ENCODE measurements at places on chromosomes 11 and 22.

GRCh38 chr11:12114193-12115033 lies 4.0 kb downstream of the MICAL2 start:
- no peak for DNase-seq

GRCh38 chr11:45343444-45343843 lies 57.3 kb upstream of the SYT13 start:
- no peak for DNase-seq

GRCh38 chr11:70551351-70552166 lies 153.2 kb downstream of the CTTN start:
- DNase-seq, result no peak

- DNase-seq, result no peak
Measured at GRCh38 chr11:20017320-20017719, 143.0 kb downstream of the DBX1 start.

DNA sequence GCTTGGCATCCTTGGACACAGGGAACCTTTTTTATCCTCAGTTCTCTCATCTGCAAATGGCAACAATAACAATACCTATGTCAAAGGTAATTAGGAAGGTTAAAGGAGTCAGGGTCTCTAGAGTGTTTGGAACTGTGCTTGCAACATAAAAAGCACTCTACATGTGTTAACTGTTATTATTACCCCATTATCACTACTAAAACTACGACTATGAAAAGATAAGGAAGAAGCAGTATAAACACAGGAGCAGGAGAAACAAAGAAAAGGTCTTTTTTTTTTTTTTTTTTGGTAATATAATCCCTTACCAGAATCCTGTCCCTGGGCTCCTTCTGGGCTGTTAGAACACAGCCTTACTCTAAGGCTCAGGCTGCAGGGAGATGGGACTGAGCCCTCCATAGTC lies 348.2 kb downstream of the CADM1 start:
- DNase-seq, result no peak

- peak; percentile 7 for DNase-seq
Measured at GRCh38 chr11:11841116-11841722, 553 bp upstream of the USP47 start.

GRCh38 chr11:112886434-112887370 lies 74.5 kb upstream of the NCAM1 start:
- no peak for DNase-seq

- no peak for DNase-seq
Measured at GRCh38 chr11:76644591-76644990, 26.0 kb downstream of the LRRC32 start.

- DNase-seq, result no peak
Measured at GRCh38 chr22:31544481-31545480, 48.4 kb downstream of the SFI1 start.

GRCh38 chr11:11391796-11392463 lies 38.9 kb upstream of the CSNK2A3 start:
- DNase-seq, result no peak

DNA sequence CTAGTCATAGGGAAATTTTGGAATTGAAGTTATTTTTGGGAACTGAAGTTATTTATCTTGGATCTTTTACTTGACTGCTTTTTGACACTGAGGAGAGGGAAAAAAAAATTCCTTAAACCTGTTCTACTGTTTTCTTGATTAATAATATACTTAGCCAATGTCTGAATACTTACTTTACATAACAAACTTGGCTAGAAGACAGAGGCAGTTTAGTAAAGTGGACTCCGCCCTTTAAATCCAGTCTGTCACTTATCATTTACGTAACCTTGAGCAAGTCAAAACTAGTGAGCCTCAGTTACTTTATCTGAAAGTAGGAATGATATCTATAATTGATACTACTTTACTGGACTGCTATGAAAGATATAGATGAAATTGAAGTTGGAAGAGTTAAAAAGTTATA lies 19.5 kb downstream of the CTSC start:
- no peak for DNase-seq

DNA sequence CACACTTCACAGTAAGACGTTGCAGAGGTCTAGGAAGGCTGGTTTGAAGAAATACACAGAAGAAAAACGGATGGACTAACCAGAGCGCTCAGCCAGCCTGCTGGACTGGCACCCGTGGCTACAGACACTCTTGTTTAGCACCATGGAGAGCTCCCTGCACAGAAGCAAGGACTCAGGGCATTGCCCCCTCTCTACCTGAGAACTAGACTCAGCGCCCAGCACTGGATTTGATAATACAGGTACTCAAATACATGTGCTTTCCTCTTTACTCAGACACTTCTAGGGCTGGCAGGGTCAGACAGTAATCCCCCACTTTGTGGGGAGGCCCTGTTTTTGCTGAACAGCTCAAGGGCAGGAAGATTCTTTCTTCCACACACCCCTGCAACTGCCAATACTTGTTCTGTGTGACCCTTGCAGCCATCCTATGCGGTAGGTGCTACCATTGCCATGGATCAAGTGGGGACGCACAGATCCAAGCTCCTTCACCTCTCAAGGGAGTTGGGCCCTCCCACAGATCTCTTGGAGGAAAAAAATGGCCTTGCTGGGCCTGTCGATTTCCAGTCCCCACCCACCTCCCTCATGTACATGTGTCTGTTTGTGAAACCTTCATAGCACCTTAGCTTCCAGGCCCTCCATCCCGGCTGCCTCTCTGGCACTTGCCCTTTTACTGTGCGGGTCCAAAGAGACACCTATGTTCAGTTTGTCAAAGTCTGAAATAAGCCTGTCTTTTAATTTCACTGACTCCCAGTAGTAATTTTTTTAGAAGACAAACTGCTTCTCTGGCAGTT lies 5.1 kb upstream of the P2RX6 start:
- DNase-seq, result no peak

GRCh38 chr11:47387944-47388696 lies 9.8 kb upstream of the SPI1 start:
- no peak for DNase-seq

DNA sequence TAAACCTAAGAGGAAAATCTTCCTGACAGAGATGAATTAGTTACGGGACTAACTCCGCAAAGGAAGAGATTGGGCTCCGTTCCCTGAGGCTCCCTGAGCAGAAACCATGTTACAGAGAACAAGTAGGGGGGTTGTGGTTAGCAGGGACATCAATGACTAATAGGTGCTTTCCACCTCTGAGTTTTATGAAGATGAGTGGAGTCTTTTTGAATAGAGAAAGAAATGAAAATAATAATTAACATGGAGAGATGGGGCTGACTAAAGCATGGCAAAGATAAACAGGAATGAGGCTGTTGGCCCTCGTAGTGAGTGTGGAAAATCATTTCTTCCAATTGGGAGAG lies 47.5 kb upstream of the PICALM start:
- no peak for DNase-seq

DNA sequence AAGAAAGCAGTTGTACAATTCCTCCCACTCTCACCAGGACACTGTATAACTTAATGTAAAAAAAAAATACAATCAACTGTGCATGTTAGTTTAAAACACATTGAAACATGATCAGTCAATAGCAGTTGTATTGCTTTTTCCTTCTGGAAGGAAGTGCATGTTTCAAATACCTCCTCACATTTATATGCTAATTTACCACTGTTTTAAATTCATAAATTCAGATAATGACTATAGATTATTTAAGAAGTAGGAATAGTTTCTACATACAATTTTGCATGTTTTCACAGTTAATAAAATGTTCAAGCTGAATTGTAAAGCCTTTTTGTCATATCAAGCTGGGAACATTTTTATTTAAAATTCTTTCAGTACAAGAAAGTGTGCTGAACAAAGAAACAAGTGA lies 3.3 kb downstream of the GRIA4 start:
- no peak for DNase-seq

- DNase-seq, result no peak
Measured at GRCh38 chr11:34633990-34634693, 13.2 kb downstream of the EHF start.

- no peak for DNase-seq
Measured at GRCh38 chr11:3161309-3161708, 3.8 kb downstream of the OSBPL5 start.

GRCh38 chr11:124556828-124557227 lies 13.0 kb upstream of the OR8A1 start:
- DNase-seq, result no peak

GRCh38 chr11:40223596-40224330 lies 1235.7 kb downstream of the LRRC4C start:
- DNase-seq, result no peak

DNA sequence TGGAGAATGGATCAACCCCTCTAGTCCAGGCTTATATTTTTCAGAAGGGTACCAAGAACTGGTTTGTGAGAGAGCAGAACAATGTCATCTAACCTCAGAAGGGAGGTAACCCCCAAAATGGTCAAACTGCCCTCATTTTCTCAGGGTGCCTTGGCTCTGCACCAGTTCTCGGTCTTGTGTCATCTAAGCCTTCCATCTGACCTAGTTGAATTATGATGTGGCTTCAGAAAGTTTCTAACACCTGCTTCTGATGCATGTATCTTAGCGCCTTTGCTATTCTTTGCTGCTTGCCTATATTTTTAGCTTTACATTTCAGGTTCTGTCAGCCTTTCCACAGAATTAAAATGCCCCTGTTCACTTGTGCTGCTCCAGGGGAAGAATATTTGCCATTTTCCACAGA lies 91.7 kb upstream of the E2F8 start:
- no peak for DNase-seq

DNA sequence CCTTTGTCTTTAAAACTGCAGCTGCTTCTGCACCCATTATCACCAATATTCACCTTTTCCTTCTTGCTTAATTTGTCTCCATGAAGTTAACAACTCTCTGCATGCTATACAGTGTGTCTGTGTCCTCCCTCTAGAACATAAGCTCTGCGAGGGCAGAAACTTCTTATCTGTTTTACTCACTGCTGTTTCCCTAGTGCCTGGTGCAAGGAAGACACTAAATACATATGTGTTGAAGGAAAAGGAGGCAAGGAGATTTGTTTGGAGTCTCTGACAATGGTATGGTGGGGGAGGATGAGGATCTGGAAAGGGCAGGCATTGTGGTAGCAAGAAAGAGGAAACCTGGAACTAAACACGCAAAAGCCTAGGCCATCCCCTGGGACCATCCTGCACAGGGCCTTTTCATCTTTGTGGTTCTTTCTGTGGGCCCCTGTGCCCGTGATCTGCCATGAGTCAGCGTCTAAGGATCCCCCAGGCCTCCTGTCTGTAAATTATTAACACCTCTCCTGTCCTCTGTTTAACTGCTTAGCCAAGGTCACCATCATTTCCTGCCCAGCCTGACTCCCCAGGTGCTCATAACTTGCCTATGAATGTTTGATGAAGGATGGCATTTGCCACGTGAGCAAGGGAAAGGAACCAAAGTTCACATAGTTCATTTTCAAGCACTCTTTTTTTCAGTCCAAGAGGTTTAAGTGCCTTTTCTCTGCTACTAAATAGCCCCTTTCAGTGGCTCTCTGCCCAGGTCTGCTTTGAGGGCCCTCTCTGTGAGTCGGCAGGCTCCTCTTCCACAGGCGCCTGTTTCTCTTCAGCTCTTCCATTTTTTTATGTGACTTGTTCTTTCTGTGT lies 131.1 kb downstream of the RASSF10 start:
- no peak for DNase-seq

DNA sequence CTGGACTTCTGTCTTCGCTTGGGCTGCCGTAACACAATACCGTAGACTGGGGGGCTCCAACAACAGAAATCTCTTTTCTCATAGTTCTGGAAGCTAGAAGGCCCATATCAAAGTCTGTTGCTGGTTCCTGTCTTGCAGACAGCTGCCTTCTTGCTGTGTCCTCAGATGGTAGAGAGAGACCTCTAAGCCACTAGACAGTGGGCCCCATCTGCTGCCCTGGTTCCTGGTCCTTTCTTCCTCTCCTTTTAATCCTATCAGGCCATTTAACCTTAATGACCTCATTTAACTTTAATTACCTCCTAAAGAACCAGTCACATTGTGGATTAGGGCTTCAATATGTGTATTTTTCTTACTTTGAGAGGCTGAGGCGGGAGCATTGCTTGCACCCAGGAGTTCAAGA lies 9.4 kb downstream of the CEP164 start:
- DNase-seq, result no peak

- no peak for DNase-seq
Measured at GRCh38 chr11:120832481-120833238, 191.2 kb upstream of the TBCEL start.

DNA sequence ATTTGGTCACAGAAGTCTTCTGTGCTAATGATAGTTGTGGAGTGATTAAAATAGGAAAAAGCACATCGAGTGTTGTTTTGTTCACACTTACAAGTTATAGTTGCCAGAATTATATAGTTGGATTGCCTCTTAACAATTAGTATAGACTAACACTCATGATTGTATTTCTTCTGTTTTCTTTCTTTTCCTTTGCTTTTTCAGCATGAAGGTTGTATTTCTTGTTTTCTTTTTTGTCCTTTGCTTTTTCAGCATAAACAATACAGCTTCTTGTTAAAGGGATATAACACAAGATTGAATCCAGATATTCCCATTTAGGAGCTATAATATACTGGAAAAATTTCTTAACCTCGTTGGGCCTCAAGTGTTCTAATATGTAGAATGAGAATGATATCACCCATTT lies 31.1 kb downstream of the ACER3 start:
- no peak for DNase-seq

DNA sequence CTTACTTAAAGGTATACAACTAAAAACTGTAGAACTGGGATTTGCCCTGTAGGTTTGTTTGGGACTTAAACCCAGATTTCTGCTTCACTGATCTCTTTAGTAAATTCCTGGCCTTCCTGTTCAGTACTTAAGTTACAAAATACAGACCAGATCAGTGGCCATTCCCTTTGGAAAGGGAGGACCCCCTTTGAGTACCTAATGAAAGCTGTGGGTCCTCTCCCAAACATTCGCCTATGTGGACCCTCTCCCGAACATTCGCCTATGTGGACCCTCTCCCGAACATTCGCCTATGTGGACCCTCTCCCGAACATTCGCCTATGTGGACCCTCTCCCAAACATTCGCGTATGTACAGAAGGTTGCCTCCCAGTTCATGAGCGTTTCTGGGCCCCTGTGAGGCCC lies 10.3 kb downstream of the L3MBTL2 start:
- no peak for DNase-seq
